Ovary (tissue), 10 donors: ENCODE measurements at places on chromosomes 5 and 9. TPM values are rescaled to one million over a fixed set of nuclear protein-coding genes. Genes with fewer than 3 reads are reported as not detected.

The UGT3A2 gene
- 0.23 TPM for polyA plus RNA-seq

The CHMP5 gene
- polyA plus RNA-seq, result 66.5 TPM

The NANS gene
- polyA plus RNA-seq, result 28.3 TPM

The SHLD3 gene
- polyA plus RNA-seq, result 1.2 TPM

The CYSRT1 gene
- polyA plus RNA-seq, result not detected
